ENCODE measurements at places on chromosomes 3 and 15.

DNA sequence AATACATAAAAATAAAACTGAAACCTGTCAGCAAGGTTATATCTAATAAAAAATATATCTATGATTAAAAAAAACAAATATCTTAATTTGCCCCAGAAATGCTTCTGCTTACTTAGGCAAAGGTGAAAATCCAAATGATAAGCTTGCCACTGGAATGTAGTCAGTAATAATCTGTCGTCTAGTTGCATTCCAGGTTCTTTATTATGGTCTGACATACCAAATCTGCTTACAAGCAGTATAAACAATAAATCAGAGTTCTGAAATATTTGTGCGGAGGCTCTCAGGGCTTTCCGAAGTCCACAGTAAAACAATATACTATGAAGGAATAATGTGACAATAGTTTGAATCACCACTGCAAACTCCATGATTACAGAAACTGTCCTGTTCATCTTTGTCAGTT is 1133.5 kb downstream of the ROBO1 start:
- DNase-seq = no peak

GRCh38 chr3:127174284-127174683 is 18.6 kb upstream of the PRR23E start:
- DNase-seq = no peak

DNA sequence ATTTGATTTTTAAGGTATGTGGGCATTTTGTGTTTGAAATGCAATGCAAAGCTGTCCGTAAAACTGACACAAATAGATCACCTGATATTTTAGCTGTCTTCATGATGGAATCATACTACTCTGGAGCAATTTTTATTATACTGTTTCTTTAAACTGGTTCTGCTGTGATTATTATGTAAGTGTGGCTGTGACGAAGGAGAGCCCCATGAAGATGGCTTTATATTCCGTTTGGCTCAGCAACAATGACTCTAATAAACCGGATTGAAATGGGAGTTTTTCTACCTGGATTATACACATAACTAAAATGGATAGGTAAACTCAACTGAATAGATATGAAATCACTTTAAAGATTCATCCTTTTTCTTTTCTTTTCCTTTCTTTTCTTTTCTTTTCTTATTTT is 9.4 kb downstream of the TLNRD1 start:
- DNase-seq = no peak

GRCh38 chr3:30435861-30436331 is 170.5 kb upstream of the TGFBR2 start:
- DNase-seq = no peak

DNA sequence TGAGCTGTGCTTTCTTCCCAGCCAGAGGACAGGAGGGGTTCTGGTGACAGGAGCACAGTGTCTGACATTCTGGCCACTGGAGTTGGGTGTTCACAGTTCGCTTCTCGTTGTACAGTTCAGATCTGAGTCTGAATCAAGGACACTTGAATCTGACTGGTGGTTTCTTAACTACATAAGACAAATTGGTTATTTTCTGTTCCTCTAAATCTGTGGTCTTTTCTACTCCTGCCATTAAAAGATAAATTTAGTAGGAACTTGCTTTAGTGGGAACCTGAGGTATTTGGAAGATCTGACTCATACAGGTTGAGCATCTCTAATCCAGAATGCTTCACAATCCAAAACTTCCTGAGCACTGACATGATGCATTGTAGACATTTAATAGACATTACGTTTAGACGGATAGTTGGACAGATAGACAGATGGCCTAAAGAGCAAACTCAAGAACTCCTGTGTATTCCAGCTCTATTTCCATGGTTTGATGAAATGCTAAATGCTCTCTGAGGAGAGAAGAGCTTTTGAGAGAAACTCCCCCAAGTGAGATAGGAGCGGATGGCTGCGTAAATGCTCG is 71.0 kb downstream of the CCK start:
- no peak for DNase-seq

DNA sequence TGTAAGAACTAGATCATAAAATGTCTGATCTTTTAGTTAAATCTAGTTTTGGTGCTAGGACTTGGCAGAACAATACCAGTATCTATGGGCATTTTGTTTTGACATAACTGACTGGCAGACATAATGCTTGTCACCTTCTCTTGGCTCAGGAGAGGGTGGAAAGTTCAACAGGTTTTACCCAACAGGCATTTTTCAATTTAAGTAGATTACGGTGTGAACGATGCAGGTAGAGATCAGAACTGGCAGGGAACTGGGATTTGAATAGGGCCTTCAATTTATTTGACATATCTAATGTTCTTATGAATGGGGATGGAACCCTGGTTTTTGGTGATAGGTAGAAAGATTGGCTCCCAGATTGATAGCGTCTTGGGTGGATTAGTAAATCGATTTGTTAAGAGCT is 351.0 kb downstream of the FEZF2 start:
- no peak for DNase-seq

All from activated CD4-positive, CD25-positive, alpha-beta regulatory T cell (primary cell).